ENCODE measurements at places on chromosomes 11 and 22. TPM values are rescaled to one million over a fixed set of nuclear protein-coding genes. Genes with fewer than 3 reads are reported as not detected.

DNA sequence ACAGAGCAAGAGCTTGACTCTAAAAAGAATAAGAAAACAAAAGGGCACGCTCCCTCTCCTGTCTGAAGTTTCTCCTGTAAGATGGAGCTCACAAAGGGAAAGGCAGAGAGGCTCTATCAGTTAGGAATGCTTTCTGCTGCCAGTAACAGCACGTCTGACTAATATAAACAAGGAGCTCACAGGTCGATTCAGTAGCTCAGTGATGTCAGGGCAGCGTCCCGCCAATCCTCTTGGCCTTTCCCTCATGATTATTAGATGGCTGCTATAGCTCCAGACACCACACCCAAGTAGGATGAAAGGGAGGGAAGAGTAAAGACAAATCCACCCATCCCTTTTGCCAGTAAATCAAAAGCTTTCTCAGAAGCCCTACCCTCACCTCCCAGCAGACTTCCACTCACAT lies 51.3 kb upstream of the HMGXB4 start:
- no peak overlapping the region for H3K4me3 ChIP-seq
- no peaks in the 10 kb centered on the region for H3K4me1 ChIP-seq
- no peak overlapping the region for H3K27ac ChIP-seq
- H3K36me3 ChIP-seq: no peaks in the 10 kb centered on the region
- no peak for DNase-seq
- peaks cover 4% of the 10 kb centered on the region for H3K27me3 ChIP-seq

GRCh38 chr11:15535414-15535813 lies 420.7 kb downstream of the INSC start:
- no peak overlapping the region for H3K4me3 ChIP-seq
- no peaks in the 10 kb centered on the region for H3K36me3 ChIP-seq
- no peak overlapping the region for H3K27ac ChIP-seq

- DNase-seq: no peak
- no peaks in the 10 kb centered on the region for H3K36me3 ChIP-seq
- no peak overlapping the region for H3K27ac ChIP-seq
- H3K27me3 ChIP-seq: no peaks in the 10 kb centered on the region
- no peak overlapping the region for H3K4me3 ChIP-seq
Observed at GRCh38 chr22:32957200-32957803, 100.9 kb downstream of the SYN3 start.

- DNase-seq: no peak
- H3K4me3 ChIP-seq: no peak overlapping the region
- H3K27me3 ChIP-seq: no peaks in the 10 kb centered on the region
- peaks cover 6% of the 10 kb centered on the region for H3K36me3 ChIP-seq
Observed at GRCh38 chr22:41344189-41344788, 37.5 kb upstream of the TEF start.

- no peak overlapping the region for H3K27ac ChIP-seq
- no peak for DNase-seq
Observed at GRCh38 chr11:120708511-120709183, 197.1 kb downstream of the GRIK4 start.

The MCAM gene
- total RNA-seq: 2.9 TPM

The NAV2 gene
- 4.1 TPM for total RNA-seq

The CHRM4 gene
- total RNA-seq: 0.19 TPM
